Transverse colon (tissue), 4 donors: ENCODE measurements at places on chromosomes 4 and X. TPM values are rescaled to one million over a fixed set of nuclear protein-coding genes. Genes with fewer than 3 reads are reported as not detected.

DNA sequence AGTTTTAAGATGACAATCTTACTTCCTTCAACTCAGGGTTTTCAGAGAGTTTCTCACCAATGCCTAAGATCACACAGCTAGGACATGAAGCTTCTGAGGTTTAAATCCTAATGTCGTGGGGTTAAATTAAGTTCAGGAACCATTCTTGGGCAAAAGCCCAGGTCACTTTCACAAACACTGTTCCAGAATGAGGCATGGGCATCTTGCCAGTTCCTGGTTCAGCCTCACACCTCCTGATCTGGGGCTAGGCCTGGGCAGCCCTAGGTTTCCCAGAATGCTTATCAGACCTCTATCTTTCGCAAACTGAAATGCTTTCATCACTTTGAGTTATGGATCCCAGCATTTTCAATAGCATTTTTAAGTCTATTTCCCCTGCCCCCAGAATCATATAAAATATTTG is 224.8 kb upstream of the EDA2R start:
- DNase-seq = peak; percentile 24

GRCh38 chr4:45453258-45453853 is 670.5 kb downstream of the GABRG1 start:
- DNase-seq = no peak

GRCh38 chr4:154277172-154277571 is 214.4 kb downstream of the DCHS2 start:
- DNase-seq = no peak

DNA sequence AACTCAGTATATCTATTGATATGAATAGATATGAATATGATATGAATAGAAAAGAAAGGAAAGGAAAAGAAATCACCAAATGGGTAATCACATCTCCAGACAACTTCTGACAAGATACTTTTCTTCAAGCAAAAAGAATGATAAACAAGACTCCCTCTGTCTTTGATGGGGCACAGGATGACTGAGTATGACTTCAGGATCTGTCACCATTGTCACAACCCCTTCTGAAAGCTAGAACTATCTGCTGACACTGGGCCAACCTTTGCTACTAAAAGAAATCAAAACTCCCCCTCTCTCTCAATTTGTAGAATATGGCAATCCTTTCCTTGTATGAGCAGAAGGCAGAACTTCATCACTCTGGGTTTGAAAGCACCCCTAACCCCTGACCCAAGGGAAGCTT is 267.2 kb upstream of the RASGEF1B start:
- DNase-seq = no peak

- DNase-seq = no peak
Observed at GRCh38 chr4:168877511-168878491, 132.3 kb downstream of the CBR4 start.

- no peak for DNase-seq
Observed at GRCh38 chr4:13529128-13529919, 15.0 kb downstream of the NKX3-2 start.

DNA sequence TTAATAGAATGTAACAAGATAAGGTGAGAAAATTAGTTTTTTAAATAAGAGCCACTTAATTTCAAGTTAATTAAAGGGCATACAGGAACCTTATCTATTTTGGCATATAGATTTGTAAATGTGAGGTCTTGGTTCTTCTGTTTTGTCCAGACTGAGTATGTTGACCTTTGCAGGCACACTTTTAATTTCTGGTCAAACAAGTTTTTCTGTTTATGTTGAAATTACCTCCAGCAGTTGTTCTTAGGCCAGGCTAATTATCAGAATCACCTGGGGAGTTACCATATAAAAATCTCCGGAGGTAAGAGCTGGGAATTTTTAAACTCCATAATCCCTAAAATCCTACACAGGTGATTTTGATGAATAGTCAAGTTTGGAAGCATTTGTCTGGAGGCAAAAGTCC is 227.4 kb upstream of the ANKRD50 start:
- DNase-seq = no peak

- DNase-seq = no peak
Observed at GRCh38 chr4:141797966-141798365, 161.6 kb downstream of the IL15 start.

Gene ANKRD50
- 11.9 TPM for total RNA-seq
